Renal cortex interstitium (tissue), 15 donors: ENCODE measurements at places on chromosomes 13 and 19.

- no peak for DNase-seq
These were observed 16.1 kb downstream of the ZFR2 start for GRCh38 chr19:3852614-3853254.

DNA sequence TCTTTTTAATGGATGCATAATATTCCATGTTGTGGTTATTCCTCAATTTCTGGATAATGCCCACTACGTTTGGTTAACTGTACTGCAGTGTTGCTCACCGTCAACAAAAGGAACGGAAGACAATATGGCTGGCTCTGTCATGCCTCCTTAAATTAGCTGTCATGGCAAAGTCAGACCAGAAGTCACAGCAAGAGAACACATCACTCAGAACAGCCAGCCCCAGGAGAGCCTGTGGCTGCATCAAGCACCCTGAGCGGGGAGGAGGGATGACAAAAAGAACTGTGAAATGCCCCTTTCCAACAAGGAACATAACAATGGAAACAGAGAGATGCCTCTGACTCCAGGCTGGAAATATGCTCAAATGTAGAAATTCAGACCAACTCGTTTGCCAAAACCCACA, 366.0 kb upstream of the ZNF507 start:
- no peak for DNase-seq

- DNase-seq, result no peak
These were observed 1083.0 kb downstream of the SLITRK5 start for GRCh38 chr13:88754141-88754540.

GRCh38 chr13:49693191-49693733, 2.0 kb upstream of the EBPL start:
- DNase-seq, result no peak

DNA sequence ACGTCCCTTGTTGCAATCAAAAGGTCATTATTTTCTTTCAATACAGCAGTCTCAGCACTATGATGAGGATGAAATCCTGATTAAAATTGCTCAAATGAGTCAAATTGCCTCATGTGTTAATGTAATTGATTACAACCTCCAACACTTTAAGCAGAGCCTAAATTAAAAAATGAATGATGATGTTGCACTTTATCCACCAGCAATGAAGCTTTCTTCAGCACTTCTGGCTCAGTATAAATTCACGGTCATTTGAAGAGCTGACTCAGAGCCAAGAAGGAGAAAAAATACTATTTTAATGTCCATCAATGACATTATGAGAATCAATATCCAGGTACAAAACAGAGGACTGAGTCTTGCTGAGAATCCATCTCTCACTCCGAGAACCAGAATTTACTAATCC, 792.6 kb upstream of the ATXN8OS start:
- DNase-seq, result no peak

DNA sequence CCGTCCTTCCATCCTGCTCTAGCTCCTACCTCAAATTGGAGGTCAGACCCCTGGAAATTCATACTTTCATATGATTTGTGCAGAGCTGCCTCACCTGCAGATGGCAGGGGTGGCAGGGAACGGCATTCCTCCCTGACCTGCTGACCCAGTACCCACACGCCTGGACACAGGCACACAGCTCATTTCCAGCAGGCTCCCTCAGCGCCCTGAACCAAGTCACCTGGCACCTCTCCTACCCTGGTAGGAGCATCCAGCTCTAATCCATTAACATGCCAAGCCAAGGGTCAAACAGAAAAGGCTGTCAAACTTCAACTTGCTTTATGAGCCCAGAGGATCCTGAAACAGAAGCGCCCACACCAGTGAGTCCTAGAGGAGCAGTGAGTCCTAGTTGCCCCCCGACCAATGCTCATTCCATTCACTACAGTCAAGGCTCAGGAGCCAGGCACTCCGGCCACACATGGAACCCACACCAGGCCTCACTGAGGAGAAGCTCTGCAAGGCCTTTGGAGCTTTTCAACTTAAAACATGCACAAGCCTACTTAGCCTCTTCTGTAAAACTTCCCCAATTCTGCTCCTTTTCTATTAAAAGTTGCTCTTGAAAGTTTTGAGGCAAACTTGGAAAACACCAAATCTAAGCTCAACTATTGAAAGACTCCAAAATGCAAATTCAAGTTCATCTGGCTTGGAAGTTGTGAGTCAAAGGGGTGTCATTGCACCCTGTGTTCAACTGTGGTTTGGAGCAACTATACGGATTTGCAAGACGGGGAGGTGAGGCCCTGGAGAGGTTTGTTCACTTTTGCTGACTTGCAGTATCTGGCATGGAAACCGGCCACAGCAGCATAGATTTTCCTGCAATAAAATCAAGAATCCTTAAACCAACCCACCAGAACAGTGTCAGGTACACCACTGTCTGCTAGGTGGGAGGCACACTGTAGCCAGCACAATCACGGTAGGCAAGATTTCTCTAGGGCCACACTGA, 96.7 kb downstream of the CRYL1 start:
- DNase-seq, result no peak

DNA sequence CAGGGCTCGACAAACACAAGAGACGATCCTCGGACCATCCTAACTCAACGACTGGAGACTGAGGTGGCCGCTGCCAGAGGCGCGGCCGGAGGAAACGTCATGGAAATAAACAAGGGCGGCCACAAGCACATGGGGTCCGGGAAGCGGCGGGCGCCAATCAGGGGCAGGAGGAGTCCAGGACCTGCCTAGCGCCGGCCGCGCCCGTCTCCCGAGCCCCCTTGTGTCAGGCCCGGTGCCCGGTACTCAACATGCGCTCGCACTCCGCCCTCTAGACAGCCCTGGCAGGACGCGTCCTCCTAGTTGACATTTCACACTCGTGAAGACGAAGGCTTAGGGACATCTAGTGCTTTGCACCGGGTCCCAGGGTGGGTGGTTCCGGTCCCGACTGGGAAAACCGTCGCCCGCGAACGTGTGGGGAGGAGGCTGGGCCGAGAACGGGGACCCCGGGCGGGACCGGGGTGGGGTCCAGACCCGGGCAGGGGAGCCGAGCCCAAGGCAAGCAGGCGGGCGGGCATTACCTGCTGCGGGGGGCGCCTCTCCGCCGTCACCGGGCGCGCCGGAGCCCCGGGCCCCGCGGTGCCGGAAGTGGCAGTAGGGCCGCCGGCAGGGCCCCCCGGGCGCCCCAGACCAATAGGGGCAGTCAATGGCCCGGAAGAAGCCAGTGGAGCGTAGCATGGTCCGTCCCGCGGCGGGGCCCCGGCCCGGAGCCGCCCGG, 442 bp downstream of the REXO1 start:
- no peak for DNase-seq

GRCh38 chr19:21838646-21839045, 2.7 kb upstream of the ZNF43 start:
- DNase-seq, result no peak

DNA sequence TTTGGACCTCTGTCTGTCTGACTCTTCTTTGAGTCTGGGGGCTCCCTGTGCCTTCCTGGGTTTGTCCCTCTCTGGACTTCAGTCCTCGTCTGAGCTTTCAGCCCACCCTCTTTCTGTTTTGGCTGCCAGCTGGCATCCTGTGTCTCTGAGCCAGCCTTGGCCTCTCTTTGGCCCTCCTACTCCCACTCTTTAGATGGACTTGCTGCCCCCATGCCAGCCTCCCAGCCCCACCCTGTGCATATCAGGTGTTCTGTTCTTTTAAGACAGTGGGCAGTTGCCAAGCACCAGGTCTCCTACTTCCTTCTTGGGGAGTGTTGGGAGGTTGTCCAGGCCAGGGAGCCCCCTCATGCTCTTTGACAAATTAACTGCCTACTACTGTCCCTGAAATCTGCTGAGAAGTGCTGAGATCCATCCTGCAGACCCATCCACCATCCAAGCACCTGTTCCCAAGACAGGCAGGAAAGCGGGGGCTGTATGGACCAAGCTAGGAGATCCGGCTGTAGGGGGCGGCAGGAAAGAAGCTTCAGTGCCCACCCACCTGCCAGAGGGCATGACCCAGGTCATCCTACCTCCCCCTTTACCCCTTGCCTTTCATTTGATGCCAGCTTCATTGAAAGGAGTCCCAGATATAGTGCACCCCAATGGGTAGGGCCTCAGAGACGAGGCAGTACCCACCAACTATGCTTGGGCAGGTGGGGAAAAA, 9.6 kb downstream of the CIC start:
- DNase-seq, result no peak

GRCh38 chr13:21291840-21292239, 115.4 kb downstream of the MRPL57 start:
- no peak for DNase-seq

DNA sequence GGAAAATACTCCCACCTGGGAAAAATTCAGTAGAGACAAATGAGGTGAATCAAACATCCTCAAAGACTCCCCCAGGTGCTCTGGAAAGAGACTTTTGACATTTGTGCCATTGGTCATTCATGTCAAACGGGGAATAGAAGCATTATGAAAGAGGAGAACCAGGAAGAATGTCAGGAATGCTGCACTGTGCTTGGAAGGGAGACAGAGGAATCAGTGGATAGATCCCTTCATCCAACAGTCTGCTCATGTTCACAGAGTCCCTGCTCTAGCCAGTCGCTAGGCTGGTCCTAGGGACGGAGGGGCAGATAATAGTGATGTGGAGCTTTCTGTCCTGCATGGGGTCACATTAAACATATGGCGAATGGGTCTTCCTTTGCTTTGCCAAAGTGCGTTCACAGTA, 384.4 kb downstream of the FGF9 start:
- DNase-seq, result no peak

- DNase-seq, result no peak
These were observed 47.4 kb upstream of the TUBGCP3 start for GRCh38 chr13:112635323-112635722.

GRCh38 chr19:10112895-10113591, 1.6 kb downstream of the P2RY11 start:
- no peak for DNase-seq

DNA sequence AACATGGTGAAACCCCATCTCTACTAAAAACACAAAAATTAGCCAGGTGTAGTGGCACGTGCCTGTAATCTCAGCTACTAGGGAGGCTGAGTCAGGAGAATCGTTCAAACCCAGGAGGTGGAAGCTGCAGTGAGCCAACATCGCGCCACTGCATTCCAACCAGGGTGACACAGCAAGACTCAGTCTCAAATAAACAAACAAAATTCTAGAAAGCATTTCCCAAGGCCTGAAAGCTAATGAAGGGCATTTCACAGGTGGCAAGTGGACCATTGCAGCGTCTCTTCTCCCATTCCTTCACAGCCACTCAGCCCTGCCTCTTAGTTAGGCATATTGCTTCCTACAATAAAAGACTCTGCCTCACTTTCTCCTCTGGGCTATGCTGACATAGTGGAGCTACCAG, 13.5 kb upstream of the RXFP2 start:
- DNase-seq, result no peak

DNA sequence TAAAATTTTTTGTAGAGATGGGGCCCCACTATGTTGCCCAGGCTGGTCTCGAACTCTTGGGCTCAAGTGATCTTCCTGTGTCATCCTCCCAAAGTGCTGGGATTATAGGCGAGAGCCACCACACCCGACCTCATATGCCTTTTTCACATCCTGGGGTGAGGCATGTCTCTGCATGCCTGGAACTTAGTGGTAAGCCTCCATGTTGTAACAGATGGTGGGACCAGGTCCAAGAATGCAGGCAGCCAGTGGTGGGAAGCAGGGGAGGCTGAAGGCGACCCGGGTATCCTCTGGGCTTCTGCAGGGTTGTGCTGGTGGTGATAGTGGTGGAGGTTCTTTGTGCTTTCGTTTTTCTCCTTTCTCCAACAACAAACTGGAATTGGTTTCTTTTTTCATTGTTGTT, 30.1 kb upstream of the CCDC124 start:
- no peak for DNase-seq

DNA sequence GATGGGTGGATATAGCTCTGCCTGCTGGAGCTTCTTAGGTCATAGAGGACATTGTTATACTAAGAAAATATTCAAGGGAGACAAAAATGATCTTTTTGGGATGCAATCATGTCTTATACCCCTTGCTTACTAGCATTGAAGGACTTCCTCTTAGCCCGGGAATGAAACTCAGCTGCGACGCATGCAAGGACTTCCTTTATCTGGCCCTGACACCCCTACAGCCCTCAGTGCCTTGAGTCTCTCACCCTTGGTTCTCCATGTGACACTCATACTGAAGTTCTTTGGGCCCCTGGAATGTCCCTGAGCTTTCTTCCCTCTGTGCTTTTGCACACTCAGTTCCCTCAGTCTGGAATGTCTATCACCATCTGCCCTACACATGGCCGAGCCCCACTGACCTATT, 72.5 kb upstream of the MTIF3 start:
- DNase-seq, result no peak

- DNase-seq, result no peak
These were observed 57.2 kb downstream of the RNF17 start for GRCh38 chr13:24821207-24821606.

DNA sequence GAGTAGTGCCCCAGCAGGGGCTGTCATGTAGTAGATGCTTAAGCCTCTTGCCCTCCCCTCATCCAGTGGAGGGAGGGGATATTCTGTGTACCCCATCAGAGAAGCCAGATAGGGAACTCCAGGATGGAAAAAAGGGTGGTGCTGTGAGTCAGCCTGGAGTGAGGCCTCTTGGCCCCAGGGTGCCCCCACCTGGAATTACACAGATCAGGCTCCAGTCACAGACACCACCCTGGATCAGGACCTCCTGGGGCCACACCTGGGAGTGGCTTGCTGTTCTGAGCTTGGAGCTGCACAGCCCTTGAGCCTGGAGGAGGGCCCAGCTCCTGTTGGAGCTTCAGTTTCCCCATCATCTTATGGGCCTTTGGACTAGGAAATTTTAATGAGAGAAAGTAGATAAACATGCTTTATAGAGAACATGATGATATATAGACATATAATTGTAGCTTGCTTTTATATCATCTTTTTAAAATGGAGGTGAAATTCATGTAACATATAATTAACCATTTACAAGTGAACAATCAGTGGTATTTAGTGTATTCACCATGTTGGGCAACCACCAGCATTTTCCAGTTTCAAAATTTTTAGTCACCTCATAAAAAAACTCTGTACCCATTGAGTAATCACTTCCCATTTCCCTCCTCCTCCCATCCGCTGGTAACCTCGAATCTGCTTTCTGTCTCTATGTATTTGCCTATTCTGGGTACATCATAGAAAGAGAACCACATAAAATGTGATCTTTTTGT, 24.6 kb downstream of the CYP4F22 start:
- no peak for DNase-seq

DNA sequence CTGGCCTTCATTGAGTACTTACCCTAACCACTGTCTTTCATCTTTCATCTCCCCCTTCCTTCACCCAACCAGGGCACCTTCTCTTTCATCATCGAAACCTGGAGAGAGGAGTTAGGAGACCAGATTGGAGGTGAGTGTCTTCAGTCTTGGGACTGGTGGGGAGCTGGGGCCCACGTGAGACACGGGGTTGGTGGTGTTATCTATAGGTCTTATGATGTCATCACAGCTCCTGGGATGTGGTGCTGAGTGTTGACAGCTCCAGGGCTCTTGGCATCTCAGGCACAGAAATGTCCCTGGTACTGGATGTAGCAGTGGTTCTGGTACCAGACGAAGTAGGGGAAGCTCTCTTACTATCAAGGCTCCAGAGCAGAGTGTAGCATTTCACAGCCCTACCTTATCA, 1.8 kb downstream of the DLL3 start:
- no peak for DNase-seq
